ENCODE measurements at places on chromosomes 12 and 14. TPM values are rescaled to one million over a fixed set of nuclear protein-coding genes. Genes with fewer than 3 reads are reported as not detected.

DNA sequence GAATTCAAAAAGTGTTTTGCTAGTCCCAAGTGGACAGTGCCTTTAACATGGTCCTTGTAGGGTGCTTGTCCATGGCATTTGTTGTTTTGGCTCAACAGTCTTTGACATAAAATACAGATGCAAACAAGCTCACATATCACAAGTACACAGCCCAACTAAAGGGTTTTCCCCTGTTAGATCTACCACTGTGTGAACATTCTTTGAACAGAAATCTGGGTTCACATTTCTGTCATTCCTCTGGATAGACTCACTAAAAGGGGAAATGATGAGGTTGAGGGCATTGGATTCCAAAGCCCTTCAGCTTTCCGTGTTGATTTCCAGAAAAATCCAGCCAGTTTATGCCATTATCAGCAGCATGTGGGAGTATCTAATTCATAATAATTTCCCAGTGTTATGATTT, 54.1 kb downstream of the EP400 start:
- no peak for DNase-seq

- no peak for DNase-seq
These were observed 233.5 kb upstream of the TMEM132C start for GRCh38 chr12:128033473-128033872.

The TMTC1 gene
- polyA plus RNA-seq = 0.69 TPM

DNA sequence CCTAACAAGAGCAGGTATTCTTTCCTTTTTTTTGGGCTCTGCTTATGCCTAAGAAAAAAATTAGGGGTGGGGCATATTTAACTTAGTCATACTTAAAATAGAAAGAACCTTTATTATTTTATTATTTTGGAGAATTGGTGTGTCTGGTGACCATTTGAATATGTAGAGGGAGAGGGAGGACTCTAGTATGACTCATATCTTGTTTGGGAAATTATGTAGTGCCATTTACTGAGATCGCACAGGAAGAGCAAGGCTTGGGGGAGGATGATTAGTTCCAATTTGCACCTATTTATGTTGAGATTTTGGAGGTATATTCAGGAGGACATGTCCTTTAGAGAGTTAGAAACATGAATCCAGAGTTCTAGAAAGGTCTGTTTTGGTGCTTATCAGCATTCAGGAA, 9.9 kb downstream of the ZNF410 start:
- DNase-seq = no peak

DNA sequence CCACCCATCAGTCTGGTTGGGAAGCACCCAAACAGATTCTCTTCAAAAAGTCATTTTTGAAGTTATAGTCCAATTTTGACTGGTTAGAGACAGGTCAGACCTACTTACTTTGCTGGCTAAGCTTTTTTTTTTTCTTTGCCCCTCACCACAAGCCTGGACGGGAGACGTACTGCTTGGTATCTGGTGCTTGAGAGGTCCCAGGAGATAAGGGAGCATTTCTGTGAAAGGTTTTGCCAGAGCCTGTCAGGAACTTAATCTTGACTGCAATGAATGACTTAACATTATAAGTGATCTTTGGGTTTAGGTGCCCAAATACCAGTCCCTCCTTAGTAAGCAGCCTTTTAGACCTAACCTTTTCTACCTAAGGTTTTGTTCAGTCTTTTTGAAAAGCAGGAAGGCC, 6.3 kb downstream of the MTHFD1 start:
- no peak for DNase-seq

DNA sequence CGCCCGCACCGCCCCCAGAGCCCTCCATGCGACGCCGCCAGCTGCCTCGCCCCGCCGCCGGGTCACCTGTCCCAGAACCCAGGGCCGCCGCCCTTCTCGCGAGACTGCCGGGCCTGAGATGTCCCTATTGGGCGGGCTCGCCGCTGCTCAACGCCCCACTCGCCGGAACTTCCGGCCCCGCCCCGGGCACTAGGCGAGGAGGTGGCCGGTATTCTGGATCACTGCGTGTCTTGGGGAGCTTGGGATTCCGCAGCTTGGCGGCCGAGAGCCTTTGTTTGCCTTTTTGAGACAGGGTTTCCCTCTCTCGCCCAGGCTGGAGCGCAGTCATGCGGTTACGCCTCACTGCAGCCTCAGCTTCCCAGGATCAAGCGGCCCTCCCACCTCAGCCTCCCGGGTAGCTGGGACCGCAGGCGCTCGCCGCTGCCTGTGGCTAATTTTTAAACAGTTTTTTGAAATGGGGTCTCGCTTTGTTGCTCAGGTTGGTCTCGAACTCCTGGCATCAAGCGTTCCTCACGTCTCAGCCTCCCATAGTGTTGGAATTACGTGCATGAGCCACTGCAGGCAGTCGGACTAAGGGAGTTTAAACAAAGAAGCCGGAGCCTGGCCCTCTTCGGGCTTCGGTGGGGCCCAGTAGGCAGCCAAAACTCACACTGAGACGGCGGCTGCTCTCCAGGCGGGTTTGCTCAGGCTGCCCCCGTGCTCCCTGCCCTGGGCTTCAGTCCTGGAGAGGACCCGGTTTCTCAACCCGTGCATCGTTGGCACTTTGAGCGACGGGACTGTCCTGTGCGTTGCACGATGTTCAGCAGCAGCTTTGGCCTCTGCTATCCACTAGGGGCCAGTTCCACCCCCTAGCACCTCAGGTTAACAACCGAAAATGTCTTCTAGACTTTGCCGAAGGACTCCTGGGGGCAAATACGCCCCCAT, at the start of gene SLC15A4:
Gene SLC15A4, minus strand, starts transcription at position 43 of the 924 bp plus-strand sequence. Its CDS starts 15 bp downstream, at position 28.
- peak; percentile 86 for DNase-seq

Data from HepG2 (cell line).